Astrocyte (in vitro differentiated cells and primary cell): ENCODE measurements at places on chromosomes 3 and 15. TPM values are rescaled to one million over a fixed set of nuclear protein-coding genes. Genes with fewer than 3 reads are reported as not detected.

DNA sequence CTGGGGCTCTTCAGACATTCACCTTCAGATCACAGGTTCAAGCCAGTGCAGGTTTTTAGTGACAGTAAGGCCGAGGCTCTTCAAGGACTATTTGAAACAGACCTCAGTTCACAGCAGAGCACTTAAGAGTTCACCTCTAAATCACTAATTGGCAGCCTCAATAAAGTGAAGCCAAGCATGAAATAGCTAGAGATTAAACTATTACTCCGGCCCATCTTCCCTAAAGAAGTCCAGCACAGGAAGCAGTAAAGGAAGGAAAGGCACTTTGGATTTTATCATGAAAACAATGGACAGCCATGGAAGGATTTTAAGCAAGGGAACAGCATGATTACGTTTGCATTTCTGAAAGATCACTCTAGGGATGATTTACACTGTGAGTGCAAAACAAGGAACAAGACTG is 27.6 kb upstream of the ARL6 start:
- no peaks in the 10 kb centered on the region for H3K4me1 ChIP-seq
- no peak overlapping the region for H3K4me3 ChIP-seq
- no peak for DNase-seq
- no peaks in the 10 kb centered on the region for H3K36me3 ChIP-seq

DNA sequence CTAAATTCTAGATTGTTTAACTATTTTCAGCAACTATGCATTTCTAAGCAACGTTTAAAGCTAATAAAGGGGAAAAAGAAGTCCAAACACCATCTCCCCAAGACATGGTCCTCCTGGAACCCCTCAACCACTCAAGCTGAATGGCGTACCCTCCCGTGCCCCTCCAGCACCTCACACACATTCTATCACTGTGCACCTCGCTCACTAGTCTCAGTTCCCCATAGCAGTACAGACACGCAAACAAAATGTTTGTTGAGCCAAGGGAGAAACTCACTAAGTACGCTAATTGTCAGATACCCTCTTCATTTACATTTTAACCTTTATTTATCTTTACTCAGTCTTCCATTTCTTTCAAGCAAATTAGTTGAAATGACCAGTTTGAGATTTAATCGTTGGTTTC is 48.8 kb downstream of the ACAP2 start:
- no peak overlapping the region for H3K27ac ChIP-seq
- no peak overlapping the region for H3K4me3 ChIP-seq
- no peaks in the 10 kb centered on the region for H3K27me3 ChIP-seq
- DNase-seq, result no peak
- H3K4me1 ChIP-seq, result no peaks in the 10 kb centered on the region

DNA sequence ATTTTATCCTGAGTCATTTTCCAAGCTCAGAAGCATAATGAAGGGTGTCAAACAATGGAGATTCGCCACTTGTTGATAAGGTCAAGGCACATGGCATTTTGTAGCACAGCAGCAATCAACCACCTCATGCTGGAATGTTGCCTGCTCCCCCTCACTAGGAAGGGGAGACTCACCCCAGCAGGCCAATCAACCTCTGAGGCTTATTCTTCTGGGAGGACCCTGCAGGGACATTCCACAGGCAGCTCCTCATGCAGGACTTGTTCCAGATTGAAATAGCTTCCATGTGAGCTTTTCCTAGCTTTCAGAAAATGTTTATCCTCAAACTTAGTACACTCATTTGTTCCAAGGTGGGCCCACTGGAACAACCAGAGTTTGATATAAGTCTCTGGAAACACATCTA is 77.6 kb downstream of the SSR3 start:
- H3K4me1 ChIP-seq, result no peaks in the 10 kb centered on the region
- no peak overlapping the region for H3K4me3 ChIP-seq
- H3K36me3 ChIP-seq, result no peaks in the 10 kb centered on the region
- peak; percentile 87 for DNase-seq

GRCh38 chr15:60093273-60094067 is 89.4 kb downstream of the FOXB1 start:
- H3K4me1 ChIP-seq, result peaks cover 20% of the 10 kb centered on the region
- no peaks in the 10 kb centered on the region for H3K36me3 ChIP-seq
- no peaks in the 10 kb centered on the region for H3K27me3 ChIP-seq
- DNase-seq, result no peak

DNA sequence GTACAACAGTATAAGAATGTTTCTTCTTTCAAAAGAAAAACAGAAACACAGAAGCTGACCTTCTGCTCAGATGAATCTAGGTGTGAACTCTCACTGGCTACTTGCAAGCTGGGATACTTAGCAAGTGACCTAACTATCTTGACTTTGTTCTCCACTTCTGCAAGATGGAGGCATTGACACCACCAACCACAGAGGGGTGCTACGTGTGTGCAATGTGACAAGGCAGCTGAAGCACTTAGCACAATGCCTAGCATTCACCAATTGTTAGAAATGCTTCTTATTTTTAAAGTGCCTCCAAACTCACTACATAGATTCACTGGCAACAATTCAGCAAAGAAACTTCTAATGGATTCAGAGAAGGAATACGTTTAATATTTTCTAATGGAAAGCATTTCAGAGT is 331.4 kb upstream of the WNT5A start:
- no peaks in the 10 kb centered on the region for H3K36me3 ChIP-seq
- H3K4me3 ChIP-seq, result no peak overlapping the region
- no peak for DNase-seq
- H3K27ac ChIP-seq, result no peak overlapping the region
- no peaks in the 10 kb centered on the region for H3K4me1 ChIP-seq

DNA sequence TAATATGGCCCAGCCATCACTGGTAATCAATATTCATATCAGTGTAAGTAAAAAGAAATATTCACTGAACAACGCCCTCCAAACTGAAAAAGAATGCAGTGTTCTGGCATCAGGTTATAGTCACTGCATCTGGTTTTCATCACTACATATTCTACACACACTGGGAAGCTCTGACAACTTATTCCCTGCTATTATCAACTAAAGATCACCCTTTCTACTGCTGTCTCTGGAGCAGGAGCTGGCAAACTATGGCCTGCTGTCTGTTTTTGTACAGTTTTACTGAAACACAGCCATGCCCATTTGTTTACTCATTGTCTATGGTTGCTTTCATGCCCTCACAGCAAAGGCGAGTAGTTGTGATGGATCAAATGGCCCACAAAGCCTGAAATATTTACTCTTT is 35.3 kb downstream of the TUBGCP4 start:
- no peaks in the 10 kb centered on the region for H3K27me3 ChIP-seq

- no peak overlapping the region for H3K4me3 ChIP-seq
- no peaks in the 10 kb centered on the region for H3K36me3 ChIP-seq
- no peak overlapping the region for H3K27ac ChIP-seq
- H3K4me1 ChIP-seq, result no peaks in the 10 kb centered on the region
- DNase-seq, result no peak
These were observed 1.0 kb upstream of the RYR3 start for GRCh38 chr15:33309602-33310276.

- H3K4me1 ChIP-seq, result peaks cover 7% of the 10 kb centered on the region
- H3K27me3 ChIP-seq, result no peaks in the 10 kb centered on the region
- H3K36me3 ChIP-seq, result no peaks in the 10 kb centered on the region
- peak overlapping the region; percentile 79 for H3K4me3 ChIP-seq
These were observed 756 bp downstream of the CLPX start for GRCh38 chr15:65184305-65184867.

- no peak overlapping the region for H3K4me3 ChIP-seq
- no peaks in the 10 kb centered on the region for H3K27me3 ChIP-seq
- no peaks in the 10 kb centered on the region for H3K36me3 ChIP-seq
- H3K27ac ChIP-seq, result no peak overlapping the region
- H3K4me1 ChIP-seq, result peaks cover 40% of the 10 kb centered on the region
These were observed 297.3 kb upstream of the THBS1 start for GRCh38 chr15:39283531-39283930.

DNA sequence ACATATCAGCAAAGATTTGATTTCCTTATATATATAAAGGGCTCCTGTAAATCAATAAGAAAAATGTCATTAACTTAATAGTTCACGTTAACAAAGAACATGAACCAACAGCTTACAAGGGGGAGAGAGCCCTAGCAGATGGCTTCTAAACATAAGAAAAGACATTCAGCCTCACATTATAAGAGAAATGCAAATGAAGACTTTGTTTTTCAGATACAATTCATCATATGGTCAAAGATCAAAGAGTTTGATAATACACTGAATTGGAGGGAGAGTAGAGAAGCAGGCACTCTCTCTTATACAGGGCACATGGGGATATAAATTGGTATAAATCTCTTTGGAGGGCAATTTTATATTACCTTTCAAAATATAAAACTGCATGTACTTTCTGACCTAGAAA is 21.1 kb downstream of the RBP2 start:
- H3K4me1 ChIP-seq, result no peaks in the 10 kb centered on the region
- DNase-seq, result no peak
- no peak overlapping the region for H3K4me3 ChIP-seq
- no peaks in the 10 kb centered on the region for H3K36me3 ChIP-seq
- no peak overlapping the region for H3K27ac ChIP-seq

GRCh38 chr15:79673416-79674123 is 223.2 kb downstream of the MTHFS start:
- H3K36me3 ChIP-seq, result no peaks in the 10 kb centered on the region
- H3K4me3 ChIP-seq, result peak overlapping the region; percentile 8
- H3K27ac ChIP-seq, result peak overlapping the region; percentile 29
- no peaks in the 10 kb centered on the region for H3K27me3 ChIP-seq
- peak; percentile 66 for DNase-seq

DNA sequence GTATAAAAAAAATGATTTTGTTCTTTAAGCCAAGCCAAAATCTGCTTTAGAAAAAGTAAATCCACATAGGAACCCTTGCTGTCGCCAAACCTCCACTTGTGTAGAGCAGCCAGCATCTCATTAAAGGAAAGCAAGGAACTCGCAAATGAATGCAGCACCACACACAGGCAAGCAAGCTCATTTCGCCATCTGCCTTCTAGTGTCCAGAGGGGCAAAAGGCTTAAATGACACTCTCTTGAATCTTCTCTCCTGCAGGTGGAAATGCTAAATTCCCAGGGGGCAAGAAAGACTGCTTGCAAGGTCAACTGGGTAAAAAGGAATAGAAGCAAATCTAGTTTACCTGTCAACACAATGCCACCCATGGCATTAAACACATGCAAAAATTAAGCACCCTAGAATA is 2.4 kb downstream of the MB21D2 start:
- H3K4me1 ChIP-seq, result peaks cover 14% of the 10 kb centered on the region
- no peaks in the 10 kb centered on the region for H3K36me3 ChIP-seq
- peak; percentile 55 for DNase-seq
- peak overlapping the region; percentile 99 for H3K4me3 ChIP-seq
- no peak overlapping the region for H3K27ac ChIP-seq

GRCh38 chr3:25719321-25719720 is 54.6 kb upstream of the TOP2B start:
- no peaks in the 10 kb centered on the region for H3K36me3 ChIP-seq
- no peak overlapping the region for H3K4me3 ChIP-seq
- H3K27ac ChIP-seq, result no peak overlapping the region
- no peaks in the 10 kb centered on the region for H3K27me3 ChIP-seq

GRCh38 chr3:129418041-129418973 is 10.1 kb downstream of the EFCAB12 start:
- H3K27me3 ChIP-seq, result peaks cover 3% of the 10 kb centered on the region
- no peak for DNase-seq
- no peaks in the 10 kb centered on the region for H3K36me3 ChIP-seq
- H3K4me1 ChIP-seq, result peaks cover 16% of the 10 kb centered on the region
- H3K27ac ChIP-seq, result no peak overlapping the region
- no peak overlapping the region for H3K4me3 ChIP-seq

- no peaks in the 10 kb centered on the region for H3K36me3 ChIP-seq
- peaks cover 2% of the 10 kb centered on the region for H3K27me3 ChIP-seq
- no peaks in the 10 kb centered on the region for H3K4me1 ChIP-seq
- H3K4me3 ChIP-seq, result no peak overlapping the region
These were observed 45.0 kb downstream of the MED12L start for GRCh38 chr3:151130428-151130827.

- no peak overlapping the region for H3K4me3 ChIP-seq
- H3K27ac ChIP-seq, result no peak overlapping the region
- H3K36me3 ChIP-seq, result no peaks in the 10 kb centered on the region
- peaks cover 21% of the 10 kb centered on the region for H3K4me1 ChIP-seq
- H3K27me3 ChIP-seq, result no peaks in the 10 kb centered on the region
These were observed 32.8 kb downstream of the PLOD2 start for GRCh38 chr3:146128179-146128578.

DNA sequence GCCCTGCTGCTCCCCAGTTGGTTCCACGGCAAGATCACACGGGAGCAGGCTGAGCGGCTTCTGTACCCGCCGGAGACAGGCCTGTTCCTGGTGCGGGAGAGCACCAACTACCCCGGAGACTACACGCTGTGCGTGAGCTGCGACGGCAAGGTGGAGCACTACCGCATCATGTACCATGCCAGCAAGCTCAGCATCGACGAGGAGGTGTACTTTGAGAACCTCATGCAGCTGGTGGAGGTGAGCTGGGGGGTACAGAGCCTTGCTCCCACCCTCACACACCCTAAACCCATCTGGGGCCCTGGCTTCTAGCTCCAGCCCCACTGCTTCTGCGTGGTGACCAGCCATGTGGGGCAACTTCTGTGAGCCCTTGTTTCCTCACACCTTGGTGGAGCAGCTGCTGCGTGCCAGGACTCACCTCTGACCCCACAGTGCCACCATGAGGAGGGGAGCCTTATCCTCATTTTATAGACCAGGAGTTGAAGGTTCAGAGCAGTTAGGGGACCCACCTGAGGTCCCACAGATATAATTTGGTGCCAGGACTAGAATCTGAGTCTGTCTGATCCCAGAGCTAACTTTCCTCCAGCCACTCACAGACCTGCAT is 13.3 kb upstream of the LMAN1L start:
- no peak overlapping the region for H3K27ac ChIP-seq
- no peaks in the 10 kb centered on the region for H3K4me1 ChIP-seq
- H3K4me3 ChIP-seq, result no peak overlapping the region
- H3K36me3 ChIP-seq, result peaks cover 6% of the 10 kb centered on the region
- H3K27me3 ChIP-seq, result no peaks in the 10 kb centered on the region

- DNase-seq, result no peak
- peaks cover 14% of the 10 kb centered on the region for H3K27me3 ChIP-seq
- H3K27ac ChIP-seq, result no peak overlapping the region
- no peaks in the 10 kb centered on the region for H3K36me3 ChIP-seq
- no peaks in the 10 kb centered on the region for H3K4me1 ChIP-seq
These were observed 1.4 kb downstream of the C3orf22 start for GRCh38 chr3:126557415-126557745.

DNA sequence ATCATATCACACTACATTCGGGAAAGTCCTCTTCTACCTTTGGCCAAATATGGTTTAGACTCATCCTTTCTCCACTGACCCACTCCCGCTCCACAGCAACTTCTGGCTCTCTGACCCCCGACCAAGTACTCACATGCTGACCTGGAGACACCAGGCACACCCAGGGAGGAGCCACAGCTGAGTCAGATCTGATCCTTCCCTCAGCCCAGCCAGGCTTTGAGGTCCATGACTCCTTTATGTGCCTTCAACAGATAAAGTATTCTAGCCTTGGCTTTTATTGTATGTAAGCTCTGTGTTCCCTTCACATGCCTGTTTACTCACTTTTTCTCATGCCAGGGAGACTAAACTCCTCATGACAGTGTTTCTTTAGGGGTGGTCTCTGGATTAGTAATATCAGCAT is 166.9 kb upstream of the UMPS start:
- H3K27ac ChIP-seq, result no peak overlapping the region
- H3K4me3 ChIP-seq, result no peak overlapping the region
- H3K27me3 ChIP-seq, result no peaks in the 10 kb centered on the region
- peaks cover 22% of the 10 kb centered on the region for H3K4me1 ChIP-seq
- no peaks in the 10 kb centered on the region for H3K36me3 ChIP-seq

GRCh38 chr3:31252216-31253185 is 280.2 kb upstream of the STT3B start:
- no peaks in the 10 kb centered on the region for H3K4me1 ChIP-seq
- no peaks in the 10 kb centered on the region for H3K27me3 ChIP-seq
- no peak for DNase-seq

- no peaks in the 10 kb centered on the region for H3K36me3 ChIP-seq
- DNase-seq, result no peak
These were observed 54.3 kb upstream of the SNRPA1 start for GRCh38 chr15:101349047-101349951.

NRG4 gene
- total RNA-seq, result 0.18 TPM in 1 of 2 replicates, not detected in the other

PLS1 gene
- total RNA-seq, result 6.0 and 7.8 TPM in 2 replicates

SMCO1 gene
- total RNA-seq, result not detected in 2 replicates

ASB14 gene
- not detected in 2 replicates for total RNA-seq

POLQ gene
- 0.82 and 1.3 TPM in 2 replicates for total RNA-seq

HIGD2B gene
- not detected in 2 replicates for total RNA-seq
